ENCODE measurements at places on chromosomes 4 and X. TPM values are rescaled to one million over a fixed set of nuclear protein-coding genes. Genes with fewer than 3 reads are reported as not detected.

GRCh38 chrX:123436512-123437136 lies 252.5 kb downstream of the GRIA3 start:
- no peak for DNase-seq

DNA sequence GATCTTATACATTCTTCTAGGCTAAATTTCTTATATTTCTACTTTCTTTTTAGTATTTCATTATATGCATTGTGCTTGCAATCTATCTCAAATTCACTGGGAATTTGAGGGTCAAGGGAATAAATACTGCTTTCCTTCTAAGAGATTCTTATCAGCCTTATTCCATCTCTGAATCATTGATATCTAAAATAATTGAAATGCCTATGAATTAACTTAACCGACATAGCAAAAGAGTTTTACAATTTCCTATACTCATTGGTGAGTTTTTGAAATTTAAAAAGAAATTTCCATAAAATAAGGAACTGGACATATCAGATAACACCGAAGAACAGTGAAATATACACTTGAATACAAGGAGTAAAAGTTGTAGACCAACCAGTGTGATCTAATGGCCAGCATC lies 373.7 kb downstream of the NAF1 start:
- DNase-seq, result no peak

- no peak for DNase-seq
Measured at GRCh38 chr4:76210452-76210851, 3.2 kb downstream of the SCARB2 start.

DNA sequence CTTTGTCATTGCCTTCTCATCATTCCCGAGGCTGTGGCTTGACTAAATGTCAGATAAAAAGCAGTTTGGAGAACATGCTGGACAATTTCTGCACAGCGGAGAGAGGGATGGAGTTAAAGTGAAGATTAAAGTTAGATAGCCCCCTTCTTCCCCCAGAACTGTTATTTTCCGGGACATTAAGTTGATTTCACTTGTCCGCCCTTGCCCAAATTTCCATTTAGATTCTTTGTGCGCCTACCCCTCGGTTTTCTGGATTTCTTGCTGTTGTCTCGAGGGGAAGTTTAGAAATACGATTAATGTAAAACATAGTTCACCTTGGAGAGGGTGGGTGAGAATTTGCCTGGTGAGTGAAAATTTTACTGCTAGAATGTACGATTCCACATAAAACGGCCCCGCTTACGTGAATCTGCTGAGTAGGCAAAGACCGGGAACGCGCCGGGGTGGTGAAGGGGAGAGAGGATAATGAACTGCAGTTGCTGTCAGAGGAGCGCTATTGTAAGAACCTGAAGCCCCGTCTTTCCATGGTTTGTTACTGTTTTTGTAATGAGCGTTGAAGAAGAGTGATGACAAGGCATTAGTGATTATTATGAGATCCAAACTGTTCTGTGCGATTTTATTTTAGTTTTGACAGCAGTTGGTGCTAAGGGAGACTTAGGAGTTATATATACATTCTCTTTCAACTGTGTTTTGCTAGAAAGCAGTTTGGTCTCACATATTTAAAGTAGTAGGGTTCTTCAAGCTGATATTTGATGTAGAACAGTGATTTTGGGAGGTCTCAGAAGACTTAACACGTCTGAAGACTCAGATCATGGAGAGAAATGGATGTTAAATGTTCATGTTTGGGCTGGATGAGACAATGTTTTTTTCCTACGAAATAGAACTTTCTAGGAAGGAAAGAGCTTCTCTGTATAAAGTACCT lies 73.0 kb downstream of the AFF1 start:
- peak; percentile 15 for DNase-seq

DNA sequence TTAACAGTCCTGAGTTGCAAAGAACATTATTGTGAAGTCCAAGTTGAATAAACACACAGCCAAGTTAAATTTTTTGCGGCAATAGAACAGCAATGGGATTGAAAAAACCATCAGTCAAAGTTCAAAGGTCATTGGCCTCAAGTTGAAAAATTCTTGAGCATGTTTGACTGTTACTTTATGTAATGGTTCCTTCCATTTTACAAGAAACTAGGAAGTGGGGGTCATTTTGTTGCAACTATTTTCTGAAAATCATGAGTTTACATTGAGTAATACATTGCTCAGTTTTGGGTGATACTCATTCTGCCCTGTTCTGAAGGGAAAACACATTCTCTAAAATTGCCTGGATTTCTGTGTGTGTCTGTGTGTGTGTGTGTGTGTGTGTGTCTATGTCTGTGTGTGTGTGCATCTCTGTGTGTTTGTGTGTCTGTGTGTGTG lies 5.2 kb upstream of the IRF2 start:
- DNase-seq, result no peak

- DNase-seq, result no peak
Measured at GRCh38 chrX:155148724-155149537, 67.3 kb upstream of the VBP1 start.

DNA sequence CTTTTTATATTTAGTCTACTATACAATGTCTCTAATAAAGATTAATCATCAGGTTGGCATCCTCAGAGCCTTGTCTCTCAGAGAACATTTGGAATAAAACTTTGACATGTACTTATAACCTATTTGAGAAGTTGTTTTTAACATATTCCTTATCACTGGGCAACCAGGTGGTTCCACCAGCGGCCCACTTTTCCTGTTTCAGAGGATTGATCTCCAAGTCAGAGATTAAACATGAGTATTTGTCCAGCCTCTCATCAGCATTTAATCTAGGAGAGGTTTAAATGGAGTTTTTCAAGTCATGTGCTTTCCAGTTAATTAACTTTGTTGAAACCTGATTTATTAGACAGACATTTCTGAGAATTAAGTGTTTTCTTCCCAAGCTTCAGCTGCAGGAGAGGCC lies 345.5 kb downstream of the GRXCR1 start:
- DNase-seq, result no peak

Gene RELL1
- total RNA-seq, result 46.0 TPM

Gene TGIF2LX
- total RNA-seq, result 5.8 TPM

Data from H4 (cell line).